ENCODE measurements at places on chromosomes 16 and 17.

GRCh38 chr16:67881621-67882161 is 3.0 kb upstream of the NRN1L start:
- DNase-seq = no peak

DNA sequence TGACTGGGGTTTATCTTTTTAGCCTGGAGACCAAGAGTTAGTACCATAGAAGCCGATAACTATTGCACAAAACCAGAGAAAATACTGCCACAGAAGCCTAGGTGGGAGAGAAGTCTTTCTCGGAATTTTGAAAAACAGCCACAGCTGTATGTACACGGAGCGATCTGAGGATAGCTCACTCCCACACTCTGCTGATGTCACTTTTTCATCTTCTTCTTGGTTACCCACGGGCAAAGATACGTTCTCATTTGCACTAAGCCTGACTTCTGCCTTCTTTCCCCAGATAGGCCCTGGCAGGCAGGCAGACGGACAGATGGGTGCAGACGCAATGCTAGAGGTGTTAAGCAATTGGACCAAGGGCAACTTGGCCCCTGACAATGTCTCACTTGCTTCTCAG is 9.1 kb upstream of the CBX4 start:
- no peak for DNase-seq

DNA sequence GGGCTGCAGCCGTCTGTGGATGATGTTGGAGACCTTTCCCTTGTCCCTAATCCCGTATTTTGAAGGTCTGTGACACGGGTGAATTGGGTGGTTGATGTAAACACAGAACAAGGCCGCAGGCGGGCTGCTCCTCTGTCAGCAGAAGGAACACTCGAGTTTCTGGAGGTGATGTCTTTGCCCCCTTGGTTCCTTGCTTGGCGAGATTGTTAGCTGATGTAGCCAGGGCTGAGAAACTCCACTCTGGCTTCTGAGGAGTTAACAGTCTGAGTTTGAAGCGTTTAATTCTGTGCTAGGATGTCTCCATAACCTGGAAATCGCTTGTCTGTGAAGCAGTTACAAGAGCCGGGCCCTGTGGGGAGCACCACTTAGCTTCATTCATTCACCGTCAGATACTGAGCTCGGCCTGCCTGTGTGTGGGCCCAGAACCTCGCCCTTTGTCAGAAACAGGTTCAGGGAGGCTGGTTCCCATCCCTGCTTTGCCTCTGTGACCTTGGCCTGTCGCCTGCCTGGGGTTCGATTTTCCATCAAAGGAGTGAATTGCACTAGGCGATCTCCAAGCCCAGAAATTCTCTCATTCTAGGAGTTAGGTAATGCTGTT is 1.3 kb downstream of the MAPK8IP3 start:
- no peak for DNase-seq

- no peak for DNase-seq
Measured at GRCh38 chr17:72661116-72661944, 431.2 kb downstream of the SLC39A11 start.

DNA sequence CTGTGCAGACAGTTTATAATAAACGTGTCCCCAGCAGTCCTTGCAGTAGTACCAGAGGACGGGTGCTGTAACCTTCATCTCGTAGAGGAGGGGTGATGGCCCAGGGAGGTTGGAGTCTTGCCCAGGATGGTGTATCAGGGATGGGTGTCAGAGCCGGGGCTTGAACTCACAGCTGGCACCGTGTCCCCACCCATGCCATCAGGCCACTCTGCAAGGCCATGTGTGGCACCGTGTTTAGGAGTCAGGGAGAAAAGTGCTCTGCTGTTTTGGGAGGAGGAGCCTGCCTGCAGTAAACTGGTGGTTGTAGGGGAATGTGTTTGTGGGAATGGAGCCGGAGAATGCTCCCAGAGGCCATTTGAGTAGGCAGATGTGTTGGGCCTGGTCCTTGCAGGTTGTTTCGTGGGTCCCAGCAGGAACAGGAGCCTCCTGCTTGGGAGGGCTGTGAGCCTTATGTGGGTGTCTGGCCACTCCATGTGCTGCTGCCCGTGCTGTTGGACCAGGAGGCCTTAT is 1.7 kb downstream of the ADORA2B start:
- no peak for DNase-seq

Data from cortex of kidney (tissue), 1 donor.